ENCODE measurements at places on chromosomes 11 and 22. TPM values are rescaled to one million over a fixed set of nuclear protein-coding genes. Genes with fewer than 3 reads are reported as not detected.

The OR51B2 gene
- not detected for total RNA-seq

The EXT2 gene
- 54.9 TPM for total RNA-seq

The LINC01488 gene
- total RNA-seq, result not detected

The GLYATL2 gene
- total RNA-seq, result 2.3 TPM

The RAB38 gene
- total RNA-seq, result 4.7 TPM

All from neural crest cell (in vitro differentiated cells).